ENCODE measurements at places on chromosomes 2 and 18.

GRCh38 chr2:97950329-97951154 lies 45.2 kb downstream of the TMEM131 start:
- DNase-seq: no peak

DNA sequence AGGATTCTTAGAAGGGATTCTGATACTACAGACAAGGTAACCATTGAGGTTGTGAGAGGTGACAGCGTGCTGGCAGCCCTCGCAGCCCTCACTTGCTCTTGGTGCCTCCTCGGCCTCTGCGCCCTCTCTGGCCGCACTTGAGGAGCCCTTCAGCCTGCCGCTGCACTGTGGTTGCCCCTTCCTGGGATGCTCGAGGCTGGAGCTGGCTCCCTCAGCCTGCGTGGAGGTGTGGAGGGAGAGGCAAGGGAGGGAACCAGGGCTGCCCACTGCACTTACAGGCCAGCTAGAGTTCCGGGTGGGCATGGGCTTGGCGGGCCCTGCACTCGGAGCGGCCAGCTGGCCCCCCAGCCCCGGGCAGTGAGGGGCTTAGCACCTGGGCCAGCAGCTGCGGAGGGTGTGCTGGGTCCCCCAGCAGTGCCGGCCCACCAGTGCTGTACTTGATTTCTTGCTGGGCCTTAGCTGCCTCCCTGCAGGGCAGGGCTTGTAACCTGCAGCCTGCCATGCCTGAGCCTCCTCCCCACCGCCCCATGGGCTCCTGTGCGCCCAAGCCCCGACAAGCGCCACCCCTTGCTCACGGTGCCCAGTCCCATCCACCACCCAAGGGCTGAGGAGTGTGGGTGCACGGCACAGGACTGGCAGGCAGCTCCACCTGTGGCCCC lies 23.9 kb upstream of the RIT2 start:
- no peak for DNase-seq

- DNase-seq: no peak
Observed at GRCh38 chr2:176151442-176152287, at the start of gene HOXD4. Gene HOXD4, plus strand, starts transcription at chr2:176151550. Its CDS starts 84 bp downstream, at chr2:176151634.

DNA sequence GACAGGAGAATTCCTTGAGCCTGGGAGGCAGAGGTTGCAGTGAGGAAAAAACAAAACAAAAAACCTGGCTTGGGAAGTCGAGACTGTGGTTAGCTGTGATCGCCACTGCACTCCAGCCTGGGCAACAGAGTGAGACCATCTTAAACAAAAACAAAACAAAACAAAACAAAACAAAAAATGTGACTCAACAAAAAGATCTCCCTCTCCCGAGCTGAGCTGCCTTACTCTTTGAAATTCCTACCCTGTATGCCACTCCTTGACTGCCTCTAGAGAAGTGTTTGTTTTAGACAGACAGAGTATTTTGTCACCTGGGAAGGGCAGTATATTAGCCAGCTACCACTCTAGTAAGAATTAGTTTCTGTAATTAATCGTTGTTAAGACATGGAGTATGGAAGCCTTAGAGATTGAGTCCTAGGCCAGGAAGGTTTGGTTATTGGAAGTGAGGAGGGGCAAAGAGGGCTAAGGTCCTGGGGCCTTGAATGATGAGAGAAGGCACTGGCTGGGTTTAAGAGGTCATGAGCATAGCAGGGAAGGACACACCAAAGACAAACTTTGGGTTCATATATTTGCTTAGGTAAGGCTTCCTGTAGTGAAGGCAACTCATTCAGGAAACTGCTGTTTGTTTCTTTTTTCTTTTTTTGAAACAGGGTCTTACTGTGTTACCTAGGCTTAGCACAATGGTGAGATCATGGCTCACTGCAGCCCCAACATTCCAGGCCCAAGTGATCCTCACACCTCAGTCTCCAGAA lies 56.0 kb downstream of the HAUS1 start:
- DNase-seq: no peak

DNA sequence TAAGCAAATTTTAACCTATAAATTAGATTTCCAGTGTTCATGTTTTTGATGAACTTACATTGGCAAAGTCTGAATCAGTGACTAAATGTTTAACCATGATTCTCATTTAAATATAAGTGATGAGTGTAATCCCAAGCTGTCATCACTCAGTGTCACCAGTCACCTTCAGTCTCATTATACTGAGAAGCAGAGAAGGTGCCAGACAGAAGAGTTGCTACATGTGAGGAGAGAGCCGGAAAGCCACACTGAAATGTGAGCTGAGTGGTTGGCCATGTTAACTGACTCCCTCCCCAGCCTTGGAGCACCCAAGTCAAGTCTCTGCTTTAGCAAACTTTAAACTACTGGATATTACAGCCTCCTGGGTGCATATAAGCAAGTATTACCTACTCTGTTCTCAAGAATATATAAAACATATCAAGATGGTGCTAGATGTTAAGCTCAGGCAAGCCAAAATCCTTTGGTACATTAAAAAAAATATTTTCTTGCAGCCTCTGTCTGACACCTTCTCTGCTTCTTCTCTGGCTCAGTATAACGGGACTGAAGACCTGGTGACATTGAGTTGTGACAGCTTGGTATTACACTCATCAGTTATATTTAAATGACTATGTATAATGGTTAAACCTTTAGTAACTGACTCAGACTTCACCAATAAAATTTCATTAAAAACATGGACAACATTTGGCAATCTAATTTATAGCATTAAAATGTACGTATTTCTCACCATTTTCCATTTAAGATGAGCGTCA lies 75.8 kb upstream of the MAP3K20 start:
- no peak for DNase-seq

DNA sequence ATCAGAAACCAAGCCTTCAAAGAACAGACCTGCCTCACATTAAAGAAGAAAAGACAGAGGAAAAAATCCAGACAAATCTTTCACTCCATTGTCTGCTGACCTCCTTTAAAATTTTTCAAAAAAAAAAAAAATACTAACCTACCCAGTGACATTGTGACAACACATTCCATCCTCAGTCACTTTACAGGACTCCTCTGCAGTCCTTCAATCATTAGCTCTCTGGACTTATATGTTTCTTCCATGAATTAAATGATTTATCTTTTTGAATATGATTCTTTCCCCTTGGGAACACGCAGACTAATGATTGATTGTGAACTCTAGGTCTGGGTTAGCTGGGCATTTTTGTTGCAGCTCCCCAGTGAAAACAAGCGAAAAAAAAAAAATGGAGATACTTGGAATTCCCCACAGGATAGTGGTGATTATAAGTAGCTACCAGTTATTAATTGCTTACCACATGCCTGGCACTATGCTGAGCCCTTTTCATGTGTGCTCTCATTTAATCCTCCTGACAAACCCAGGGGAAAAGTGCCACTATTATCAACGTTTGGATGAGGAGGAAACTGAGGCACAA lies 261.3 kb upstream of the NCKAP5 start:
- no peak for DNase-seq

DNA sequence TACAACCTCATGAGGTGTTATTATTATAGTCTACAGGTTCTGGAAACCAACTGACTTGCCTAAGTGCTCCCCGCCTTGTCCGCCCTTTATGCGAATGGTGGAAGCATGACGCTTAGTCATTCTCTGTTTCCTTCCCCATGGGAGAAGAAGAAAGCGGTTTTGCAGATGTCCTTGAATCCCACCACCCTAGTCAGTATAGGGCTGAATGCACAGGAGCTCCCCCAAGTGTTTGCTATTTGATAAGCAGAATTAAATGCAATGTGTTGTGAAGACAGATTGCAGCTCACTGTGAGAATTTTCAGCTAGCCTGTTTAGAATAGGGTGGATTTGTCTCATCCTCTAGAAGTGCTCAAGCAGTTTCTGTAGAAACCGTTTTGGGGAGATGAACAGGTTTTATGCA lies 652.0 kb downstream of the DCC start:
- DNase-seq: no peak

GRCh38 chr2:72579591-72580180 lies 246.1 kb downstream of the EXOC6B start:
- DNase-seq: no peak

GRCh38 chr2:96175951-96176350 lies 30.7 kb upstream of the DUSP2 start:
- DNase-seq: no peak

DNA sequence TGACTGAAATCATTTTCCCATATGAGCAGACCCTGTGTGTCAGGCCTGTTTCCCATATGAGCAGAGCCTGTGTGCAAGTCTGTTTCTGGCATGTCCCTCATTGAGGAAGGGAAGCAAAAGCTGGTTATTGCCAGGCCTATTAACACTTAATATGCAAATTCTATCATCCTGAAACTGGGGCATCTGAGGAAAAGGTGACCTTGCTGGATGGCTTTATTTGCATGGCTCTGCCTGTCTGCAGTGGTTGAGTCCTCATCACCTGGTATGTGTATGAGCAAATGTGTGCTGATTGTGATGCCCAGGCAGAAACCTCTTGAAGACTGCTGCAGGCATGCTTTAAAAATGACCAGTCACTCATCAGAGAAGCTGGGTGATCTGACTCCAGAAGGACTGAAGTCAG lies 31.2 kb downstream of the EIF4E2 start:
- no peak for DNase-seq

GRCh38 chr2:183964565-183964964 lies 633.8 kb upstream of the ZNF804A start:
- no peak for DNase-seq

DNA sequence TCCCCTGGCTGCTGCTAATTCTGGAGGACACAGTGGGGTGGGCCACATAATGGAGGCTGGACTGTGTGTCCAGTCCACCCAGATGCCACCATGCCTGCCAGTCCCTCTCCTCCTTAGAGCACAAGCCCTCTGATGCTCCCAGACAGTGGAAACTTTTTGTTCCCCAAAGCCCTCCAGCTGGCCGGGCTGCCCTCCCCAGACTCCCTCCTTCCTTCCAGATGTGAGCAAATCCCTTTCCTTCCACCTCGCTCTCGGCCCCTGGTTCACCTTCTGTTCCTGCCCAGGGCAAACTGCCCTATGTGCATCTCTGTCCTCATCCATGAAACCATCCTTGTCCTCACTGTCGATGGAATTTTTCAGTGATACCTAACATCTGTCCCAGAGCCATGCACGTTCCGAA lies 33.9 kb downstream of the LRRFIP1 start:
- no peak for DNase-seq

DNA sequence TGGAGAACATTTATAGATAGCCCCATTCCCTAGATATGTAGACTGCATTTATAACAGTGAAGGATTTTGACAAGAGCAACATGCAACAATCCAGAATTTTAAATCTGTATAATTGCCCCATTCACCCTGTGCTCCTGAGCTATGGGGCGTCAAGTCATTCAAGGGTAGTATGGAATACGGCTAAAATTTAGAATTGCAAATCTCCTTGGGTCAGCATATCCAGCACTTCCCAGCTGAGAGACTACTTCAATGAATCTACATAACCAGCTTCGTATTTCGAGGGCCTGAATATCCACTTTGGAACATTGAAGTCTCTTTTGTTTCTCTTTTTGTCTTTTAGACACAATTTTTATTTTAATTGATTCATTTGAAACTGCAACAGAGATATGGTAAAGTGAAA lies 28.4 kb upstream of the ACVR1C start:
- no peak for DNase-seq

DNA sequence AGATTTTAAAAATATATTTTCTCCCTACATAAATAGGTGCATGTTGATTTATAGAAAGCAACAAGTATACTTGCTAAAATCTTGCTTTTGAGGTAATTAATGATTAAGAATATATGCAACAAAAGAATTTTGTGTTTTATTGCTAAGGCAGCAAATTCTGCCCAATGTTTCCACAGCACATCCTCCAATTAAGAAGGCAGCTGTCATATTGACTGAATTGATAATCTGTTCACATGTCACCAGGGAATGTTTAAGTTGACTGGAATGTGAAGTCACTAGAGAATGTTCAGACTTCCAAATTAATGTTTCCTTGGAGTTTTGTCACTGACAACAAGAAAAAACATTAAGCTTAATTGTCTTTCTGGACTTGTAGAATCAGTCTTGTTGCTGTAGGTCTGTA lies 1602.7 kb upstream of the SLC39A10 start:
- no peak for DNase-seq

GRCh38 chr2:64173156-64174135 lies 29.2 kb upstream of the PELI1 start:
- no peak for DNase-seq

DNA sequence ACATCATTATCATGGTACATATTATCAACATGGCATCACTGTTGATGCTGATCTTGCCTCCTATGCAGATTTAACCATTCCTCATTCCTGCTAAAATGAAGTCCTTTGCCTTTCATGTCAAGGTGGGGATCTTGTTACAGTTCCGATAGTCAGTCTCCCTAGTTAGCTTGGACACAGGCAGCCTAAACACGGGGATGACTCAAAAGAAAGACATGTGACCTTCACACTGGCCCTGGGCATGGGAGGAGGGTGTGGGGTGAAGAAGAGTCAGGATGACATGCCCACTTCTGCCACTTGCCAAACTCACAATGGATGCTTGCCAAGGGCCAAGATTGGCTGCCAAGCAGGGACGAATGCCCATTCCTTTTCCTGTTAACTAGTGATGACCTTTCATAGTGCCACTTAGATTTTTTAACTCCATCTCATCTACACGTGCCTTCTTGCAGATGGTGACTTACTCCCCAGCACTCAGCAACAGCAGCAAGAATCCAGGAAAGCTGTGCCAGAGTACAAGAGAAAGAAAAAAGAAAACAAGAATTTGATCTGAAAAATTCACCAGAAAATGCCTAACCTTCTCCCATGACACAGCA lies 13.9 kb upstream of the SLC1A4 start:
- no peak for DNase-seq

DNA sequence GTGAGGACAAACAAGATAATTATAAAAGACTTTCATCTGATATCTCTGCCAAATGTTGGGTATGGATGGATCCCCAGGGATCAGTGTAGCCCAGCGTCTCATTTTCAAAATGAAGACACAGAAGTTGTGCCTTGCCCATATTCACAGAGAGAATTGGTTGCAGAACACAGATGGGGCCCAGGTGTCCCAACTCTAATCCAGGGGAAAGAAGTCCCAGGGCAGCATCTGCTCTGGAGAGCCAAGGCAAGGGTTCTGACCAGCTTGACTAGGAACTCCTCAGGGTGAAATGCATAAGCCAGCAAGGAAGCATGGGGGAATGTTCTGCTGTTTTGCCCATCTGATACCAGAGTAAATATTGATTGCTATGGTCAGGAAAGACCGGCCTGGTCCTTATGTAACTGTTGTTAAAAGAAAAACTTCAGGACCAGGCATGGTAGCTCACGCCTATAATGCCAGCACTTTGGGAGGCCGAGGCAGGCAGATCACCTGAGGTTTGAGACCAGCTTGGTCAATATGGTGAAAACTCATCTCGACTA lies 68.7 kb upstream of the CABLES1 start:
- DNase-seq: no peak

DNA sequence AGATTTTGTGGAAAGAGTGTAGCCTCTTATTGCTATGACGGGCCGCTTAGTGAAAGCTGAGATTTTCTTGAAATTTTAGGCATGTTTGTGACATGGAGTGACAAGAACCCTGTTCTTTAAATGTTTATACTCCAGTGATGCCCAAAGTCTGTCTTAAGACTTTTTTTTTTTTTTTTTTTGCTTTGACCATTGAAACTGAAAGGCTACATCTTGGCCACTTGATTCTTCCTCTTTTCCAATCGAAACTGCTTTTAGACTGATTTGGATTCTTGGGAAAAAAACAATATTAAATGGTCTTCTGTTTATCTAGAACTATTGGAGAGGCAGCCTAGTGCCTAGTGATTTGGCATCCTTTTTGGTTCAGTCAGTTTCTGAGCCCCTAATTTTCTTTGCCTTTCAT lies 2.4 kb upstream of the SLC8A1 start:
- no peak for DNase-seq

Data from GM06990 (cell line).